Small intestine (tissue), 16 donors: ENCODE measurements at places on chromosomes 2 and 18. TPM values are rescaled to one million over a fixed set of nuclear protein-coding genes. Genes with fewer than 3 reads are reported as not detected.

CNDP1 gene
- 0.13 TPM for polyA plus RNA-seq

GRCh38 chr2:120915670-120916069 lies 180.0 kb downstream of the GLI2 start:
- no peak for DNase-seq

- peak; percentile 54 for DNase-seq
These were observed 198.1 kb downstream of the ZNF407 start for GRCh38 chr18:74795751-74796150.

DNA sequence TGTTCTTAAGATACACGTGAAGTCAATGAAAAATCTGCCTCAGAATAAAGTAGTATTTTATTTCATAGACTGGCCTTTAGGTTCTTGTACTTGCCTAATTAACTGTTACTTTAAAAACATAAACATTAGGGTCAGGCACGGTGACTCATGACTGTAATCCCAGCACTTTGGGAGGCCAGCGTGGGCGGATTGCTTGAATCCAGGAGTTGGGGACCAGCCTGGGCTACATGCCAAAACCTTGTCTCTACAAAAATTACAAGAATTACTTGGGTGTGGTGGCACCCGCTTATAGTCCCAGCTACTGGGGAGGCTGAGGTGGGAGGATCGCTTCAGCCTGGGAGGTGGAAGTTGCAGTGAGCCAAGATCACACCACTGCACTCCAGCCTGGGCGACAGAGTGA lies 16.0 kb upstream of the SNORC start:
- DNase-seq: no peak

DNA sequence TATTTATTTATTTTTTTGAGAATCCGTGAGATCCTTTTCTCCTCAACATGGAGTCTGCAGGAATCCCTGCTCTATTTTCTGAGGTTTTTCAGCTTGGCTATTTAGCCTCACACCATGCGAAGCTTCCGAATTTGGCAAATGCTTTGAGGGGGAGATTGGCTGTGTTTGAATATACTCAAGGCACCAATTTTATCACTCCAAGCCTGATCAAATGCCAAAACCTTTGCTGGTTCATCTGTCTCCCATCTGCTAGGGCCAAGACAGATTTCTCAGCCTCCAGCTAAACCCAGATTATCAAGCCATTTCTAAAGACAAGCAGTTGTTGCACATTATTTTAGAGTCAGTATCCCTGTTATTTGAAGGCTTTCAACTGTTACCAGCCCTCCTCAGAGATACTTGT lies 295.7 kb downstream of the XIRP2 start:
- no peak for DNase-seq

DNA sequence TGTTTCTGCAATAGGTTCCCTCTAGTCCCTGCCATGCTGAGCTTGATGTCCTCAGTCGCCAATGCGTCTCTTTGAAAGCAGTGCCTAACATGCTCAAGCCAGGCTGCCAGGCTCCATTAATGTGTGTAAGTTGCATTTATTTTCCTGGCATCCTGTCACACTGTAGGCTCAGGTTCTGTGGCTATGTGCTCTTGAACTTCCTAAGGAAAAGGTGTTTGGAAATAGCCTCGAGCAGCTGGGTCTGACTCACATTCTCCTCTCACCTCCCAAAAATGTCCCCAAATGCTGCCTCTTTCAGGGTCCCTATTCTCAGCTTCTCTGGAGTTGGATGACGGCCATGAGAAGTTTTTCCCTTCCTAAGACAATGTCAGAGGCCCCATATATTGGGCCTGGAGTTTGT lies 58.0 kb upstream of the SLC14A2 start:
- no peak for DNase-seq
